ENCODE measurements at places on chromosomes 16 and 17.

GRCh38 chr16:57906382-57907316 lies 64.3 kb downstream of the CNGB1 start:
- no peak for DNase-seq

DNA sequence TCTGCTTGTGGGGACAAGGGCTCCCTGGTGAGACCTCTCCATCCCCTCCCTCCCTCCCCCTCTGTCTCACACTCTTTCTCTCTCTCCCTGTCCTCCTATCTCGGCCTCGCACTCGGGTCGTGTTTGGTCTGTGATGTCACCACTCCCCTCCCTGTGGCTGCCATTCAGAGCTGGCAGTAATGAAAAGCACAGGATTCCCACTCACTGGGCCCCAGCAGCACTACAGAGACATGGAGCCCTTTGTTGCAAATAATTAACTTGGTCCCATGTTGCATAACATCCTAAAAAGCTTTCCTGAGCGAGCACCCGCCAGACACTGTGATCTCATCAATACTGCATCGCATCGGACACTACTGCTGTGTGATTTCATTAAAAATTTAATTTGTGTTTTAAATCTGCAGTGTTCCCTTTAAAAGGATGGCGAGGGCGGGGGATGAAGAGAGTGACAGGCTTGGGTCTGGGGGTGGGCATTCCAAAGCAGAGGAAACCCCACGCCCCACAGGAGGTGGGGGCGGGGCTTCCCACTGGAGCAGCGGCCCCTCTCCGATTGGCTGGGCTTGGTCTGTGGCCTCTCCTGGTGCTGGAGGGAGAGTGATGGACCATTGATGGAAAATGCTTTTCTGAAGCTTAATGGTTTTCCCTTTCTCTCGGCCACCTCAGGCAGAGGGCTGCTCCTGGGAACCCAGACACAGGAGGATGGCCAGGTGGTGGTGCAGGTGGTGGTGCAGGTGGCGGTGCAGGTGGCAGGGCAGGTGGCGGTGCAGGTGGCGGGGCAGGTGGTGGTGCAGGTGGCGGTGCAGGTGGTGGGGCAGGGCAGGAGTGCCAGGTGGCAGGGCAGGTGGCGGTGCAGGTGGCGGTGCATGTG lies 15.3 kb upstream of the NPTX1 start:
- DNase-seq: no peak

DNA sequence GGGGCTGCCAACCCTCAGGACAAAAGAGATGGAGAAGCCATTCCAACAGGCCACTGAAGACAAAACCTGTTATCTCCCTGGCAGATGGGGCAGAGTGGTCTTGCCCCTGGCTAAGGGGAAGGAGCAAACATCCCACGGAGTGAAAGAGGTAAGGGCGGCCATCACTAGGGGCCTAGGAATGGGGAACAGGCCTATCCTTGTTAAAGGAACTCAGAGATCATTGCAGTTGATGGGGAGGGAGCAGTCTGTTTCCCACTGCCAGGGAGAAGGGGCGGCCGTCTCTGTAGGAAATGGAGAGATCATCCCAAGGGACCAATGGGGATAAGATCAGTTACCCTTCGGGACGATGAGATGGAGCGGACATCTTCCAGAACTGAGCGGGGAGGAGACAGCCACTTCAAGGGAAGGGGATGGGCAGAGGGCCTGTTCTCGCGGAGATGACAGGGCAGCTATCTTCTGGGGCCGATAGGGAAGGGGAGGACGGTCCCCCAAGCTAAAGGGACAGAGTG lies 581 bp upstream of the TMEM208 start:
- DNase-seq: no peak

DNA sequence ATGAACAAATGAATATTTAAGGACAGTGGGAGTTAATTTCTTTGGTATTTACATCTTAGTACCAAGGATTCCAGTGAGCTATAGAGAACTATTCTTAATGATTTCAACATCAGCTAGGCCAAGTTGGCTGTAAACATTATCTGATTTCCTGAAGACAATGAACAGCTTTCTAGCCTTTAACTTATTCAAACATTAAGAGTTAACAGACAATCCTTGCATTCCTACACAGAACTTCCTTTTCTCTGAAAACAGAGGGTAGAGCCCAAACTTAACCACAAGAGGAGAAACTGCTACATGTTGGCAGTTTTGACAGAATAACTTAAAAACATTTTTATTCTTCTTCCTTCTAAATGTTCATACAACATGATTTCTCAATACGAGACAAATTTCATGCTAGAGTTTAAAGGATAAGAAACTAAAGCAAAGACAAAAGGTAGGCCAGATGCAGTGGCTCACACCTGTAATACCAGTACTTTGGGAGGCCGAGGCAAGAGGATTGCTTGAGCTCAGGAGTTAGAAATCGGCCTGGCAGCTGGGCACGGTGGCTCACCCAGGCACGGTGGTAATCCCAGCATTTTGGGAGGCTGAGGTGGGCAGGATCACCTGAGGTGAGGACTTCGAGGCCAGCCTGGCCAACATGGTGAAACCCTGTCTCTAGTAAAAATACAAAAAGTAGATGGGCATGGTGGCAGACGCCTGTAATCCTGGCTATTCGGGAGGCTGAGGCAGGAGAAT lies 4.4 kb downstream of the CRLF3 start:
- DNase-seq: no peak

GRCh38 chr16:1221628-1222552 lies 3.2 kb downstream of the TPSG1 start:
- DNase-seq: no peak

GRCh38 chr17:1180958-1181752 lies 1.4 kb upstream of the ABR start:
- DNase-seq: no peak

DNA sequence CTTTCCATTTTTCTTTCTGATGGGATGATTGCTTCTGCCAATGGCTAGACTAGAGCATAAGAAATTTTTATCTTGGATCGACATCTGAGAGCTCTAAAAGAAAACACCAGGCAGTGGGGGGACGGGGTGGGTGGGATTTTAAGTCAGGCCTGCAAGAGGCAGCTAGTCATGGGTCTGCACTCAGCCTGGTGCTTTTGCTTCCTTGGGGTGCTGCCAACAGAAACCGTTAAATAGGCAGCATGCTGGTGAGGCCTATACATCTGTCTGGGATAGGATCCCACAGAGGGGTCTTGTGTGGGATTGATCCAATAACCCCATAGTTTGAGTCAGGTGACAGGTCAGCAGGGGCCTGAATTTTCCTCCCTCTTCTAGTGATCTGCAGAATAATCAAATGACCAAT lies 26.9 kb downstream of the ZNRF1 start:
- no peak for DNase-seq

GRCh38 chr16:79177018-79177417 lies 423.5 kb downstream of the MAF start:
- peak; percentile 52 for DNase-seq

DNA sequence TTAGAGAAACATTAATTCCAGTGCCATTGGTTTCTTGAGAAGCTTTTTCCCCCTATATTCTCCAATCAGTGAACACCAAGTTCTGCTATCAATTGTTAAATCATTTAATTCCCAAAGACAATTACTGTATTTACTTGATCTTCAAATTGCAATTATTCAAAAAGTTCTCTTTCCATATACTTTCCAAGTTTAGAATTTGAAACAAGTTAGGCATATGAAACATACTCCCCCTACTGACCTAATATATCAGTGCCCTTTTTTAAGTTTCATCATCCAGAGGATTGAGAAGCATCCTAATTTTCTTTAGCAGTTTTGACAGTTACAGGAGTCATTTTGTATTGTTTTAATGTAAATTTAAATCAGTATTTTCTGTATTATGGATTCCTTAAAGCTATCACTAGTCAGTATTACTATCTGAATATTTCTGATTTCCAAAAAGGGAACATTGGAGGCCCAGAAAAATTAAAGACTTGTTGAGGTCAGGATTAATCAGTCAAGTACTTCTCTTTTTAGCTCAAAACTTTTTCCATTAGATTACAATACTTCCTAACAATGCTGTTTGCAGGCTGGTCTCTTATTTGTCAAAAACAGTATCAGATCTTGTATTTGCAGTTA lies 16.3 kb downstream of the MEIOC start:
- peak; percentile 57 for DNase-seq

GRCh38 chr16:66131156-66131807 lies 235.2 kb upstream of the CDH5 start:
- DNase-seq: no peak

GRCh38 chr17:72382971-72383722 lies 262.3 kb downstream of the SOX9 start:
- DNase-seq: no peak

- no peak for DNase-seq
These were observed 22.8 kb upstream of the SLC5A11 start for GRCh38 chr16:24822974-24823373.

DNA sequence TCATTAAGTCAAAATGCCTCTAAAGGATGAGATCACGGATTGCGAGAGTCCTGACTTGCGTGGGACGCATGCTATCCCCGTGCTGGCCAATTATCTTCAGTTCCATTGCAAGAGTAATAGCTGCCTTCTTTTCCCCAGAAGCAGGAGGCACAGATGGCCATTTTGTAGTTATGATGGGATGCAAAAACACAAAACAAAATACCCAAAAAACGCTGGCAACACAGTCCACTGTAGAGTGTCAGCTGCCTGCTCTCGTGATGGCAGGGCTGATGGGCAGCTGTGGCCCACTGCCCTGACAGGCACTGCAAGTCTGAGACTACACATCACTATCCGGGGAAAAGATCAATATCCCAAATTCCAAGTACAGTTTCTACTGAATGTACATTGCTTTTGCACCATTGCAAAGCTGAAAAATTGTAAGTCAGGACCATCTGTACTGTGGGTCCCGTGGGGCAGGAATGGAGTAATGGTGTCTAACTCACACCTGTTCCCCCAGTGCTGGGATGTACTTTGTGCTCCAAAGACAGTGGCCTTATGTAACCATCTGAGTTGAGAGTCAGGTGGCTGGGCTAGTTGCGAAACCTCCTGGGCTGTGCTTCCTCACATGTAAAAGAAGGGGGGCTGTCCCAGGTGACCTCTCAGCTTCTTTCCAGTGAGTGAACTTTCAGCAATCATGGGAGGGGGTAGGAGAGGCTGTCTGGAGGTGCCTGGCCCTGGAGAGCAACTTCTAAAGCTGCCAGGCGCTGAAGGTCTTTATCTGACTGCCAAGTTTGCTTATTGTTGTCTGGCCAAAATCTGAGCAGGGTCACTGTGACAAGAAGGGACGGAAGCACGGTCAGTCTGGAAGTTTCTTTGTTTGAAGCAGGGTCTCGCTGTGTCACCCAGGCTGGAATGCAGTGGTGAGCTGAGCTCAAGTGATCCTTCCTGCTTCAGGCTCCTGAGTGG lies 4.7 kb downstream of the SLC47A1 start:
- DNase-seq: peak; percentile 23

DNA sequence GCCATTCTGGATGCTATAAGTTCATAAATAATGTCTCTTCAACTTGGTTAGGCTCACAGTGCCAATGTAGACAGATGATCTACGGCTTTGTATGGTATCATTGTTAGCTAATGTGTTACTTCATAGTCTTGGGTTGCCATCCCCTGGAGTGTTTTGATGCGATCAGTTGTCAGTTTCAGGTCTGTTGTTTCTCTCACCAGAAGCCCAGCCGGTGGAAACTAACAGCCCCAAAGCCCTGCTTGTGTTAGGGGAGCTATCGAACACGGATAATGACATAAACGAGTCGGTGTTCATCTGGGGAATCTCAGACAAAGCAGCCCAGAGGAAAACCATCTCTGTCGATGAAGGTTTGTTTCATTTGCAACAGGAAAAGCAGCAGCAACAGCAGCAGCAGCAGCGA lies 107.4 kb upstream of the ANKFN1 start:
- DNase-seq: no peak

DNA sequence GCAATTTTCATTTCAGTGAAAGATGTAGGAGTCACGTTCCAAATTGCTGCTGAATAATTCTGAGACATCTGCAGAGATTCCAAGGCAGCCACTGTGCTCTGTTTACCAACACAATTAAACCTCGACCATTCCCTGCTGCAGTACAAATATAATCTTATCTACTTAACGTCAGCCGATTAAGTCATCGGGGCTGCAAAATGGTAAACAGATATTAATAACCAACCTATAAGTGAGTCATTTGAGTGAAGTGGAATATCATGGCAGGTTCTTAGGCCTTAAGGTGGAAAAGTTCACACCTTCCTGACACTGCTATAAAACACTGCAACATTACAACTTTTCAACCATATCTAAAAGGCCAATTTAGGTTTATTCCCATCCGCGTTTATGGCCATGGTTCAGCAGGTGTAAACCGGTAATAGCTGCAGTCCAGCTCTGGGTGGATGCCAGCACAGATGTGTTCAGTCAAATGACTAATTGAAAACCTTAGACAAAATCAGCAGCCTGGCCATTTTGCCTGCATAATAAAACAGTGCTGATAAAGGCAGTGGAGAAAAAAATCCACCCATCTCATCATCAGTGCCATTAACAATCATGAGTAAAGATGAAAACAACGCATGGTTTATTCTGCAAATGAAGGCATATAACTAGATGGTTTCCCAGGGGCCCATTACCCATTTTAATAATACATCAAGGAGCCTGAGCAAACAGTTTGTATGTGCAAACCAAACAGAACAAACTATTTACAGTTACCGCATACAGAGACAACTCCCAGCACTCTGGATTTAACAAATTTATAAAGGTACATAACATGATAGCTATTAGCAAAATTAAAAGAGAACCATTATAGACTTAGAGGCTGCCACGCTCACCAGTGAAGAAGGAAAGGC lies 202.9 kb upstream of the IRX3 start:
- no peak for DNase-seq

- no peak for DNase-seq
These were observed 183.5 kb upstream of the ANKFN1 start for GRCh38 chr17:55969562-55970324.

- DNase-seq: no peak
These were observed 15.9 kb upstream of the USP10 start for GRCh38 chr16:84683691-84684591.

DNA sequence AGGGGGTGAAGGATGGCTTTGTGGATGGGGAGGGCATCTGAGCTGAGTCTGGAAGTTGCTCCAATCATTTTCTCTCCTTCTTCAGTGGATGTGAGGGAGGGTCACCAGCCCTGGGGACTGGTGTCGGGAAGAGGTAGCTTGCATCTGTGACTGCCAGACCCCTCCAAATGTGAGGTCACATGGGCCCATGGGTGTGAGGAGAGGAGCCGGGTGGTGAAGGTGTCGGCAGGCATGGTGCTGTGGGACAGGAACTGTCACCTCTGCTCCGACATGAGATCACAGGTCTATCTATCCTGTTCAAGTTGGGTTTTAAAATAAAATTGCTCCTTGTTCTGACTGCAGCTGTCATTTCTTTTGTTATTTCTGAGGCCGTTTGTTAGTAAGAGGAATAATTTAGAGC lies 351.1 kb downstream of the CPPED1 start:
- DNase-seq: no peak

GRCh38 chr17:49922095-49922494 lies 46.9 kb upstream of the DLX4 start:
- no peak for DNase-seq

GRCh38 chr17:73118951-73119391 lies 26.5 kb upstream of the SLC39A11 start:
- DNase-seq: no peak

- DNase-seq: peak; percentile 74
These were observed 35.3 kb downstream of the NPLOC4 start for GRCh38 chr17:81601525-81602120.

Measured in suppressor macrophage treated with lipopolysaccharide for 1 hour (primary cell).